T-cell (primary cell): ENCODE measurements at places on chromosomes 5 and 9. TPM values are rescaled to one million over a fixed set of nuclear protein-coding genes. Genes with fewer than 3 reads are reported as not detected.

DNA sequence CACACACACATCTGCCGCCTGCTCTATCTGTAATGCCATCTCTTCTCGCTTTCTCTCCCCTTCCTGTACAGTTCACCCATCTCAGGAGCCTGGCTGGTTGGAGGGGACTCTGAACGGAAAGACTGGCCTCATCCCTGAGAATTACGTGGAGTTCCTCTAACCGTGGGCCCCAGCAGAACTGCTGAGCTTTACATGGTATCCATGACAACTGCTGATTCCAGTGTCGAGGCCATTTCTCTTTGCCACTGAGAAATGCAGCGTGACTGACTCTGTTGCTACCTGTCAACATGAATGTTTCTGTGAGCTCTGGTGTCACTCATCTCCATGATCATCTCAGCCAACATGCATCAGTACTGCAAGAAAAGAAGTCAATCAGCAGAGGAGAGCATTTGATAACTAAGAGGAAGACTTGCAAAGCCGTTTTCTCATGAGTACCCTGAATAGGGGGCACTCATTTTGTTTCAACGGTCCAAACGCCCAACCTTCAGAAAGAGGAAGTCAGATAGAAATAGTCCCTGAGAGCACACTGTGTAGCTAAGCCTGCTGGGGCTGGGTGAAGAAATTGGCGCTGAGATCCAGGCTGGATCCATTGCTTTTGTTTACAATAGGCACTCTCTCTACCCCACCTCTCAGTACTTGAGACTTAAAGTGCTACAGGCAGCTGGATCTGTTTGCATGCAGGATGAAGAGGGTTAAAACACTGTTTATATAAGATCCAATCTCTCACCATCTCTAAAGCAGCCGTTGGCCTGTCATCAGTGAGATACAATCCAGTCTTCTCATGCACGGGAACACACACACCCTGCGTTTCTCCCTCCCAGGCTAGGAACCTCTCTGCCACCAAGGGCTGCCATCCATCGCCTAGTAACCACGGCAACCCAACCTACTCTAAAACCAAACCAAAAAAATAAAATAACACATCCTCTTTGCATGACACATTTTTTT, 180.9 kb downstream of the NR3C1 start:
- peaks cover 33% of the 10 kb centered on the region for H3K4me1 ChIP-seq
- no peaks in the 10 kb centered on the region for H3K27me3 ChIP-seq
- H3K36me3 ChIP-seq: peaks cover 2% of the 10 kb centered on the region
- peak; percentile 71 for DNase-seq

DNA sequence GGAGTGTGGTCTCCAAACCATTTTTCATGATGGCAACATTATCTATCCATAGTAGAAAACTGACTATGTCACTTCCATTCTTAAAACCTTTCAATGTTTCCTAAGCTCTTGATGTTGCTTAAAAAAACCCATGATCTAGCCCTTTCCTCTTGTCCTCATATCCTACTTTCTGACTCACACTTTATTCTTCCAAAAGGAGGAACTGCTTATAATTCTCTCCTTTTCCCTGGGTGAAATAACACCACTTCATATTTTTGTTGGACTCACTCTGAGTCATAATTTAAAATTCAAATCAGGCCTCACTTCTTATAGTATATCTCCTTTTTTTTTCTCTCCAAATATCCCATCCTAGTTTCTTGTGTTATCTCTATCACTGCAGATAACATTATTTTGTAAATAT, 513.9 kb downstream of the MAN2A1 start:
- no peak overlapping the region for H3K27ac ChIP-seq
- H3K4me3 ChIP-seq: no peak overlapping the region
- H3K36me3 ChIP-seq: no peaks in the 10 kb centered on the region

DNA sequence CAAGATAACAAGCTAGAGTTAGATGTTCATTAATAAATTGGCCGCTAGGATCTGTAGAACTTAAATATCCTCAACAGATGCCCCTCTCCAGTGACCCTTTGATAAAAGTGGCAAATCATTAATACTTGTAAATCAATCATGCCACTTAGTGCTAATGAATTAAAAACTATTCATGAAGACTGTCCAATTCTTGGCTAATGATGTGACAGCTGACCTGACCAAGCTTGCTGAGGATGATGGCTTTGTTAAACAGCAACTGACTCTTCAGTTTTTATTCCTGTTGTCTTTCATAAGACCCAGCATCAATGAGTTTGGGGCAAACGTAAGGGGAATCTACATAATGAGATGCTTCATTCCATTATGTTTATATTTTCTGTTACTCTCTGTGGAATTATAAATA, 396.8 kb upstream of the NMUR2 start:
- no peaks in the 10 kb centered on the region for H3K4me1 ChIP-seq
- H3K27ac ChIP-seq: no peak overlapping the region
- DNase-seq: no peak
- no peaks in the 10 kb centered on the region for H3K36me3 ChIP-seq
- H3K4me3 ChIP-seq: no peak overlapping the region

- DNase-seq: no peak
- H3K4me1 ChIP-seq: no peaks in the 10 kb centered on the region
- H3K36me3 ChIP-seq: no peaks in the 10 kb centered on the region
- H3K4me3 ChIP-seq: no peak overlapping the region
- H3K27me3 ChIP-seq: no peaks in the 10 kb centered on the region
Observed at GRCh38 chr5:93337138-93337537, 243.9 kb downstream of the NR2F1-AS1 start.

- H3K36me3 ChIP-seq: no peaks in the 10 kb centered on the region
- no peak for DNase-seq
- no peaks in the 10 kb centered on the region for H3K4me1 ChIP-seq
- no peak overlapping the region for H3K4me3 ChIP-seq
- H3K27me3 ChIP-seq: no peaks in the 10 kb centered on the region
Observed at GRCh38 chr9:26341545-26341944, 551.1 kb downstream of the CAAP1 start.

GRCh38 chr9:7560669-7561305, 238.8 kb downstream of the DMAC1 start:
- H3K27ac ChIP-seq: no peak overlapping the region
- no peaks in the 10 kb centered on the region for H3K27me3 ChIP-seq
- H3K4me3 ChIP-seq: no peak overlapping the region
- DNase-seq: no peak
- H3K36me3 ChIP-seq: no peaks in the 10 kb centered on the region
- no peaks in the 10 kb centered on the region for H3K4me1 ChIP-seq

GRCh38 chr5:79857714-79858409, 133.2 kb downstream of the MTX3 start:
- no peaks in the 10 kb centered on the region for H3K36me3 ChIP-seq
- H3K27me3 ChIP-seq: peaks cover 15% of the 10 kb centered on the region
- H3K4me3 ChIP-seq: no peak overlapping the region
- no peak overlapping the region for H3K27ac ChIP-seq
- peak; percentile 28 for DNase-seq
- H3K4me1 ChIP-seq: no peaks in the 10 kb centered on the region

DNA sequence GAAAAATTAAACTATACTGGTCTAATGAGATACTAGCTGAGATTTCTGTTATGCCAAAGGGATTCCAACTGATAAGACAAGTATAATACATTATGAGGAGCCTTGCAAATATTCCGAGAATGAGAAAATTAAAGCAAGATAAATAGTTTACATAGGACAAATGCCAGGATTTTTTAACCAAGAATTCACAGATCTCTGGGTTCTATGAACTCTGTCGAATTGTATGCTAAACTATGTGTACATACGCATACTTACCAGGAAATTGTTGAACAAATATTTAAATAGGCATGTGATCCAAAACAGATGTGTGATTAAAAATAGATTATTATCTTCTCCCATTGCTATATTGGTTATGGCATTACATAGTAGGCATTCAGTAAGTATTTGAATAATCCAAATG, 616.6 kb downstream of the GABRG2 start:
- DNase-seq: no peak
- no peaks in the 10 kb centered on the region for H3K27me3 ChIP-seq
- H3K36me3 ChIP-seq: no peaks in the 10 kb centered on the region
- no peaks in the 10 kb centered on the region for H3K4me1 ChIP-seq
- no peak overlapping the region for H3K4me3 ChIP-seq

DNA sequence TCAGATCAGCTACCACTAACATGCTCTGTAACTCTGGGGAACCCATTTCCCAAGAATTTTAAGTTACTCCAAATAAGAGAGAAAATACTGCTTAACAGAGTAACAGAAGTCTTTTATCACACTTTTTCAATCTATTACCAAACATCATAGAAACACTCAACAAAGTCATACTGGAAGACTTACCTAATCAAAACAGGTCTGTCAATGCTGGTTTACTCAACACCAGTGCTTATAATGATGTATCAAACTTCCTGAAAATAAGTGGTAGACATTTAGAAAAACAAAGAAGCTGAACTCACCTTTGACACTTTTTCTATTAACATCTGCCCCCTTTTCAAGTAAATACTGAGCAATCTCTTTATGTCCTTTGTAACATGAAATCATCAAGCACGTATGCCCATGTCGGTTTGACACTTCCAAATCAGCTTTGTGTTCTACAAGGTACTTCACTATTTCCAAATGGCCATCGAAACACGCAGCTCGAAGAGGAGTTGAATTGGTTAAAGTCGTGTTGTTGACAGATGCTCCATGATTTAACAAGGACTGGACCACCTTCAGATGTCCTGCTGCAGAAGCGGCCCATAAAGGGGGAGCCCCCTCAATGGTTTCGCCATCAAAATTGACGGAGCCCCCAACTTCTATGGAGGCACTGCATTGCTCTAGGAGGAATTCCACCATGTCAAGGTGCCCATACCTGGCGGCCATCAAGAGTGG, 1.8 kb downstream of the FEM1C start:
- H3K4me1 ChIP-seq: peaks cover 42% of the 10 kb centered on the region
- H3K27me3 ChIP-seq: no peaks in the 10 kb centered on the region
- H3K27ac ChIP-seq: no peak overlapping the region
- no peaks in the 10 kb centered on the region for H3K36me3 ChIP-seq

DNA sequence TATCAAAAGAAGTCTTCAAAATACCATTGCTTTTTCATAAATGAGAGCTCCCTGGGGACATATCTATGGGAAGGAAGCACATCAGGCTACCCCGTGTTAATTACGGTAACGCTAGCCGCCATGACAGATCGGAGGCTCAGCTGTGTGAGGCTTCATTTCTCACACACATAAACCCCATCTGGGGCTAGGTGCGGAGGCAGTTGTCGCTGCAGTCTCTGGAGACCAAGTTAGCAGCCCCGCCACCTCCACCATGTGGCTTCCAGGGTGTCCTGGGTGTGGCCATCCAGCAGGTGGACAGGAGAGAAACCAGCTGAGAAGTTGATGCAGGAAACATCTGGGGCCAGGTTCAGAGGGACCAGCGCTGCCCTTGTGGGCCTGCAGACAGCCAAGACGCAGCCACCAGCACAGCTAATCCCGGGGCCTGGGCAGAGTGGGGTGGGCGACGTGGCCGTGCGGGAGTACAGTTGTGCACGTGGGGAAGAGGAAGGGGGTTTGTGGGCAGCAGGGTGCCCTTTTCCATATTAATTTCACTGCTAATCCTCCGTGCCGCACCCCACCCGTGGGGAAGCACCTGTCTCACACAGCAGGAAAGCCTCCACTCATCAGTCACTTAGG, 426.5 kb downstream of the IRX1 start:
- no peaks in the 10 kb centered on the region for H3K4me1 ChIP-seq
- H3K27me3 ChIP-seq: no peaks in the 10 kb centered on the region
- H3K4me3 ChIP-seq: no peak overlapping the region
- no peak for DNase-seq
- H3K36me3 ChIP-seq: no peaks in the 10 kb centered on the region

GRCh38 chr9:6575324-6576034, 70.0 kb downstream of the GLDC start:
- no peaks in the 10 kb centered on the region for H3K36me3 ChIP-seq
- no peak overlapping the region for H3K27ac ChIP-seq
- H3K4me3 ChIP-seq: no peak overlapping the region
- no peaks in the 10 kb centered on the region for H3K4me1 ChIP-seq
- DNase-seq: no peak

GRCh38 chr9:136232969-136233368, 12.6 kb downstream of the QSOX2 start:
- no peak for DNase-seq
- H3K4me1 ChIP-seq: peaks cover 2% of the 10 kb centered on the region
- H3K27me3 ChIP-seq: no peaks in the 10 kb centered on the region
- H3K4me3 ChIP-seq: no peak overlapping the region
- peaks cover 3% of the 10 kb centered on the region for H3K36me3 ChIP-seq
- H3K27ac ChIP-seq: no peak overlapping the region

- DNase-seq: no peak
- no peak overlapping the region for H3K27ac ChIP-seq
- H3K36me3 ChIP-seq: no peaks in the 10 kb centered on the region
Observed at GRCh38 chr9:18997151-18997550, 35.9 kb downstream of the SAXO1 start.

DNA sequence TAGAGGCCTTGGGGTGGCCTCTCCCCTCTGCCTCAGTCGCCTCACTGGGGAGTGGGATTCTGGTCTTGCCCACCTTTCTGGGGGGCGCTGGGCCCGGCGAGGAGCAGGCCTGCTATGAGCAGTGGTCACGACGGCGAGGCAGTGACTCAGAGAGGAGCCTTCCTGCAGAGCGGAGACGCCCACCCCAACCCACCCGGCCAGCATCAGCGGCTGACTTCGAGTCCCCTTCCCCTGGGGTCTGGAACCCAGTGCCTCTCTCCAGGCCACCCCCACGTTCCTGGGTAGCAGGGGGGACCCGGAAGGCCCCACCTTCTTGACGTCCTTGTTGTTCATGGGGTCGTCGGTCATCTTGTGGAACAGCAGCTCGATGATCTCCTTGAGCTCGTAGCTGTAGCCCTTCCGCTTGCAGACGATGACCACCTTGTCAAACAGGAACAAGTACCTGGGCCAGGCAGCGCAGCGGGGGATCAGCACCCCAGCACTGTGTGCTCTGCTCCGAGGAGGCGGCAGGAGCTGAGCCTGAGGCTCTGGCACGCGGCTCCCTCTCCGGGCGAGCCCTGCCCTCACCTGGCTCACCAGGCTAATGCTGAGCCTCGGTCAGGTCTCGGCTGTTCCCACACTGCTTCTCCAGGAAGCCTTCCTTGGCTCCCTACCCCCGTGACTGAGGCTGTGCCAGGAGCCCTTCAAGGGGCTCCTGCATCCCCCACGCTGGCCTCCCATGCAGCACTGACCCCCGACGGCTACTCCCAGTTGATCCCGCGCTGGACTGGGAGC, 50.1 kb upstream of the SARDH start:
- H3K27ac ChIP-seq: no peak overlapping the region
- H3K36me3 ChIP-seq: no peaks in the 10 kb centered on the region
- no peak overlapping the region for H3K4me3 ChIP-seq
- DNase-seq: no peak
- H3K4me1 ChIP-seq: no peaks in the 10 kb centered on the region

GRCh38 chr5:55497712-55498111, 37.1 kb downstream of the PLPP1 start:
- H3K27me3 ChIP-seq: no peaks in the 10 kb centered on the region
- no peak overlapping the region for H3K4me3 ChIP-seq
- H3K36me3 ChIP-seq: no peaks in the 10 kb centered on the region
- H3K4me1 ChIP-seq: no peaks in the 10 kb centered on the region
- DNase-seq: no peak

The TOPORS gene
- 16.8 TPM for total RNA-seq

The SLCO6A1 gene
- total RNA-seq: not detected

The PCDHA13 gene
- total RNA-seq: not detected

The LCN10 gene
- 1.3 TPM for total RNA-seq

The OR1Q1 gene
- total RNA-seq: not detected

The EIF4E1B gene
- not detected for total RNA-seq

The CHSY3 gene
- not detected for total RNA-seq

The CDC23 gene
- total RNA-seq: 14.8 TPM

The PLAC8L1 gene
- 0.43 TPM for total RNA-seq

The ADAMTS2 gene
- total RNA-seq: not detected
